Fibroblast of skin of scalp (primary cell): ENCODE measurements at places on chromosomes 16 and 17.
A peak's percentile ranks its signal among the peaks of the same experiment; 100 is the strongest.

- peak; percentile 50 for DNase-seq
Observed at GRCh38 chr16:87740909-87741424, 24.8 kb downstream of the KLHDC4 start.

GRCh38 chr16:7526736-7527135 is 194.1 kb downstream of the RBFOX1 start:
- DNase-seq = no peak

DNA sequence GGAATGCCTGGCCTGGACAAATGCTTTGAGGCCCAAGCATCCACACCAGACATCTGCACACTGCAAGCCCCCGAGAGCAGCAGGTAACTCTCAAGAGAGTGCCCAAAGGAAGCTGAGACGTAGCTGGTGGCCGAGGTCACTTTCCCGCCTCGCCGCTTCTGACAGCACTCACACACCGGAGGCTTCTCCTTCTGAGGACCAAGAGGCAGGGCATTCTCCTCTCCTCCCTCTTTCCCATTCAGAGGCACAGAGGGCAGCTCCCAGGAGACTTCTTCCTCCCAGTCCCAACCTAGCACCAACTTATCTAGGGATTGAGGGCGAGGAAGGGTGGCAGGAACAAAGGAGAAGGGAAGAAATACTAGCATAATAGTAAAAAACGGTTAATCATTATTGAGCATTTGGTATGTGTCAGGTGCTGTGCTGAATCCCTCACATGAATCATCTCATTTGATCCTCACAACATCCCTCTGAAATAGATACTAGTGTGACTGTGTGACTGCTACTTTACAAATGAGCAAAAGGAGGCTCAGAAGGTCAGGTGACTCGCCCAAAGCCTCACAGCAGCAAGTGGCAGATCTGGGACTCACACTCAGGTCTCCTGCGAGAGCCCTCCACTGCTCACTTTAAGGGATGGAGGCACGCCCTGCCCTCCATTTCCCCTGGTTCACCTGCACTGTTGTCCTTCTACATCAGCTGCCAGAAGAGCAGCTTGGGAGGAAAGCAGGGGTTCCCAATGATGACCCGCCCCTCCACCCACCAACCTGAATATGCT is 41.8 kb downstream of the MYO18A start:
- no peak for DNase-seq

DNA sequence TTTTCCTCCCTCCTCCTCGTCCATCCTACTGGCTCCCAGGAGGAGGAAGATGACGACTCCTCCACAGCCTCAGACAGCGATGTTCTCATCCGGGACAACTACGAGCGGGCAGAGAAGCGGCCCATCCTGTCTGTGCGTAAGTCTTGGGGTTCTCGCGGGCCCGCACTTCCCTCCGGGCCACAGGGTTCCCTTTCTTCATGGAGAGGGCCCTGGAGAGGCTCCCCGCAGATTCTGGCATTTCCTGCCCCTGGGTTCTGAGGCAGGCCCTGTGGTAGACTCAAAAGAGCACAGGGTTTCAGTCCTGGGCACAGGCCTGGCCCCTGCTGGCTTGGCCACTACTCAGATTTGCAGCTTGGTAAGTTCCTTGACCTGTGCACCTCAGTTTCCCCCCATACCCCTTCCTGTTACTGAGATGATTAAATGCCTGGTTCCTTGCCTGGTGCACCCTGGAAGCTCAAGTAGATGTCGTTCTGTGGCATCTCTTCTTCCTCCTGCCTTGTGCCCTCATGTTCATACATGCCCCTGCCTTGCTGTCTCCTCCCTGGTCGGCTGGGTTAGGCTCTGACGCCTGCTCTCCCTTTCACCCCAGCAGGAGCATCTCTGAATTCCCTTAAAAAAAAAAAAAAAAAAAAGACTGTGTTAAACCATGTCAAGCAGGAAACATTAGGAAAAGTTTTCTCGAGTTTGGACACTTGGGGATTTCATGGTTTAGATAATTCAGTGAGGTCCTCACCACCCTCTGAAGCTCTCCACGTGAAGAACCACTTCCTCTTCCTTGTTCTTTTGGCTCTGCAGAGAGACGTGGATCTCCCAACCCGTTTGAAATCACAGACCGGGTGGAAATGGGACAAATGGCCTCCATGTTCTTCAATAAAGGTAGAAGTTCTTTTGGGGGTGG is 14.3 kb upstream of the NAT9 start:
- DNase-seq = no peak

GRCh38 chr16:85402910-85403692 is 210.0 kb upstream of the GSE1 start:
- DNase-seq = peak; percentile 75

- DNase-seq = no peak
Observed at GRCh38 chr16:85926370-85926769, 27.4 kb downstream of the IRF8 start.

- DNase-seq = peak; percentile 35
Observed at GRCh38 chr16:52069866-52070265, 477.1 kb downstream of the TOX3 start.

DNA sequence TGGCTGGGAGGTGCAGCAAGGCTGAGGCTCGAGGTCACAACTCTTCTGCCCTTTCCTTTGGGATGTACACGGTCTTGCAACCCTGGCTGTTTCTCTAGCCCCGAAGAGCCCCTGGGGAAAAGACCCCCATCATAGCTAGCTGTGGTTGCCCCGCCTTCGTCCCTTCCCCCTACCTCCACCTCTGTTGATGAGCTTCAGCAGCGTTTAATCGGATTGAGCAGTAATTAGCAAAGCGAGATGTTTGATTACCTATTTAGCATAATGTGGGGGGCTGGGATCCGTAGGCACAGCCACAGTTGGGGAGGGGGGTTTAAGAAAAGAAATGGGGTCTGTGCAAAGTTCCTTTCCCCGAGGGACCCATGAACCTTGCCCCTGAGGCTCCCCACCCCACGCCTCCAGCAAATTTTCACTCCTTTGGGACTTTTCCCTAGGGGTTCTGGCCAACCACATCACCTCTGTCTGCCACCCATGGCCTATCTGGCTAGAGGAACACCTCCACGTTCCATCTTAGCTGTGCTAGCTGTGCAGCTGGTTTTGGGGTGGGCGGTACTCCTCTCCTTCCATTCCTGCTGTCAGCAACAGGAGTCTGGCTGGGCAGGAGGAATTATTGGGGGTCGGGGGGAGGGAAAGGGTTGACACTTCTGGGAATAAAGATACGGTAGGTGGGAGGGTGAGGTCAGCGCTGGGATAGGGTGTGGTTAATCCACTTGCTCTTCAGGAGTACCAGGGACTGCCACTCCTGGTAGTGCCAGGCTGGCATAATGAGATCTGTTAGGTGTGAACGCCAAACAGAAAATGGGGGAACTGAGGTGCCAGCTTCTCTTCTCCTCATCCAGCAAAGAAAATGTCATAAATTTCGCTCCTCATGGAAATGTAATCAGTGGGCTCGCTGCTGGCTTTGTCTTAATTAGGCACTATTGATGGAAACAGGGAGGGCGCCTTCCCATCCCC is 1.3 kb upstream of the DNAH2 start:
- DNase-seq = no peak

DNA sequence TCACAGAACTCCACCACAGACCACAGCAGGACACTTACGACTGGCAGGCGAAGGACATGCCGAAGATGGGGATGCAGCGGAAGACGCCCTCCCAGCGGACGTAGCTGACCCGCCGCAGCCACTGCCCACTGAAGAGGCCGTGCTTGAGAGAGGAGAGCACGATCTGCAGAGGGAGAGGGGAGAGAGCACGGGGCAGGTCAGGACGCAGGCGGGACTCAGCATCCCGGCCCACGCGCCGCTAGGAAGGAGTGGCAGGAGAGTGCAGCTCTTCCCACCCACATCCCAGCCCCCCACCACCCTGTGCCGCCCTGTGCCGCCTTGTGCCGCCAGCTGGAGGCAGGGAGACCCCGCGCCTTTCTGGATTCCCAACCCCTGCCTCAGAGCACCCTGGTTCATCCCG is 14.5 kb downstream of the SLC38A10 start:
- no peak for DNase-seq

GRCh38 chr17:81419319-81419885 is 24.1 kb downstream of the BAHCC1 start:
- peak; percentile 99 for DNase-seq

- DNase-seq = no peak
Observed at GRCh38 chr17:14161419-14161818, 75.2 kb downstream of the CDRT15 start.

DNA sequence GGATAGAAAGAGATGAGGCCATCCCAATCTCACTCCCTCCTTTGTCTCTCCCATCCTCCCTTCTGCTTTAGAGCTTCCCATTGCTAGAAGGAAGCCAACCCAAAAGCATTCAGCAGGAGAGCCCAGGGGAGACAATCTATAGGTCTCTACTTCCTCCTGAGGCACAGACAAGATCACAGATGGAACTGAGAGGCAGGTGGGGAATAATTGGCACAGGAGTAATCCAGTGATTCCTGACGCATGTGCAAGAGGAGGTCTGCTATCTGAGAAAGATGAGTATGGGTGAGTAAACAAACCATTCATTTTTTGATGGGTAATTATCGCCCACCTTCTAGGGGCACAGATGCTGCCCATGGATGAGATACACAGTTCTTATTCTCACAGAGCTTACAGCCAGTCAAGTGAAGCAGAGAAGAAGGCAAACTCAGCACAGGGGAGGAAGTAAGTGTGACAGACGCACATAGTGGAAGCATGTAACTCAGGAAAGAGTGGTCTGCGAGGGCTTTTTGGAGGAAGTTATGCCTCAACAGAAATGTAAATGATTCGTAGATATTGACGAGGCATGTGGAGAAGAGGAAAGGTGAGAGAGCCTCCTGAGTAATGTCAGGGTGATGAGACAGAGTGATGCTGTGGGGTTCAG is 88.9 kb upstream of the HLF start:
- no peak for DNase-seq

DNA sequence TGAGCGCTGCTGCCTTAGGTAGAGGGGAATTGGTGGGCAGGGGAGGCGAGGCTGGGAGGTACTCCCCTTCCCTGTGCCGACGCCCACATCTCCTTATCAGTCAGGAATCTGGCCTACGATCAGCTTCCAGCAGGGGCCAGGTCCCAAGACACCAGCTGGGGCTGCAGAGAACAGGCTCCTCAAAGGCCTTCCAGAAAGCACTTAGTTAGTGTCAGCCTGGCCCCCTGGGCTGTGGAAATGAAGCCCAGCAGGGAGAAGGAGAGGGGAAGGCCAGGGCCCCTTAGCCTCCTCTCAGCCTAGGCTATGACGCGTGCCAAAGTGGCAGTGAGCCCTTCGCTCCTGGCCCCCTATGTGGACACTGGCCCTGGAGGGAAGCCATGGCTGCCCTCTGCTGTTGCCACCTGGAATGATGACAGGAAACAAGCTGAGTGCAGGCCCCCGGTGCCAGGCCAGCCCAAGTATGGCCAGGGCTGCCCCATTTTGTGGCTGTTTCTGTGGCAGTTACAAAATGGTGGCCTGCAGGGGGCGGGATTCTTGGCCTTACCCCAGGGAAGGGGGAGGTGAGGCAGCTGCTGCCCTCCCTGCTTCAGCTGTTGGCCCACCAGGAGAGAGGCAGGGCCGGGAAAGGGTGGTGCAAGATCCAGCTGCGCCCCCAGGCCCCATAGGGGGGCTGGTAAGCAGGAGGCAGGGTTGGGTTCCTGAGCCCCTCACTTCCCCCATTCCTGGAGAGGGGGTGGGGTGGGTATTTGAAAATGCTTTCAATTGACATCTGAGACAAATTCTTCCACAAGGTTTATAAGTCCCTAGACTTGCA is 11.3 kb downstream of the TBX4 start:
- no peak for DNase-seq

GRCh38 chr16:69725480-69726312 is 664 bp downstream of the NQO1 start:
- no peak for DNase-seq
